Mesothelial cell of epicardium (in vitro differentiated cells): ENCODE measurements at places on chromosomes 3 and 15. TPM values are rescaled to one million over a fixed set of nuclear protein-coding genes. Genes with fewer than 3 reads are reported as not detected.

- no peak overlapping the region for H3K27ac ChIP-seq
- DNase-seq = peak; percentile 43
- H3K4me1 ChIP-seq = peaks cover 6% of the 10 kb centered on the region
- peaks cover 4% of the 10 kb centered on the region for H3K36me3 ChIP-seq
Observed at GRCh38 chr15:61364871-61365270, 135.8 kb upstream of the RORA start.

TGM5 gene
- not detected in 3 replicates for total RNA-seq

DNA sequence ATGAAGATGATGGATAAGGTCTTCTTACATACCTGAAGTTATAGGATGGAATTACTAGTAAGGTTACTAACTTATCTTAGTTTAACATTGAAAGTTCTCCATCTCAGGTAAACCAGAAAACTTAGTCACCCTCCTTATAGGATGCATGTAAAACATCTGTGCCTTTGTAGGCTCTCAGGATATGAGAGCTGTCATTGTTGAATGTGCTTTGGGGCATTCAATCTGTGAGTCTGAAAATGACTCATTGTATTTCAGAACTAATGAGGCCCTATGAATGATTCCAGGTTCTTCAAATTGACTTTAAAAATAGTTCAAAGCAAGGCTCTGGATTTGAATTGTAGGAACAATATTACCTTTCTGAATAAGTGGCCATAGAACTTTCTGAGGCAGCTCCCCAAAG lies 237.7 kb upstream of the AZI2 start:
- H3K4me3 ChIP-seq = no peak overlapping the region
- H3K4me1 ChIP-seq = no peaks in the 10 kb centered on the region
- no peak overlapping the region for H3K27ac ChIP-seq
- H3K27me3 ChIP-seq = peaks cover 9% of the 10 kb centered on the region
- DNase-seq = no peak
- no peaks in the 10 kb centered on the region for H3K36me3 ChIP-seq

DNA sequence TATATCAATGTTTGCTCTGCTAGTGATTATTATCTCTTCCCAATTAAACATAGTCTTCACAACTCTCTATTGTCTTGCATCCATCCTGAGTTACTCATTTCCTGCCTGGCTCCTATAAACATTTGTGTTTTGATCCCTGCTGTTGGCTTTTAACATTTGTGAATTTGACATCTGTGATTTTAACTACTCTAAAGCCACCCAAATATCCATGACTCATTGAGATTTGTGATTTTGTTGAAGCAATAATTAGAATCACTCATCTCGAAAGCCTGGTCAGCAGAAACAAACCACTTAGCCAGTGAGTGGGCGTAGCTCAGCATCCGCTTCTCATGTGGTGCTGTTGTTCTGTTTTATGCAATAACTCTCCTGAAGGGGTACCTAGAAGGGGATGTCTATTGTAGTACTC lies 174.3 kb upstream of the ZBTB20 start:
- no peaks in the 10 kb centered on the region for H3K4me1 ChIP-seq
- H3K27me3 ChIP-seq = peaks cover 1% of the 10 kb centered on the region
- no peak overlapping the region for H3K27ac ChIP-seq
- H3K4me3 ChIP-seq = no peak overlapping the region

DNA sequence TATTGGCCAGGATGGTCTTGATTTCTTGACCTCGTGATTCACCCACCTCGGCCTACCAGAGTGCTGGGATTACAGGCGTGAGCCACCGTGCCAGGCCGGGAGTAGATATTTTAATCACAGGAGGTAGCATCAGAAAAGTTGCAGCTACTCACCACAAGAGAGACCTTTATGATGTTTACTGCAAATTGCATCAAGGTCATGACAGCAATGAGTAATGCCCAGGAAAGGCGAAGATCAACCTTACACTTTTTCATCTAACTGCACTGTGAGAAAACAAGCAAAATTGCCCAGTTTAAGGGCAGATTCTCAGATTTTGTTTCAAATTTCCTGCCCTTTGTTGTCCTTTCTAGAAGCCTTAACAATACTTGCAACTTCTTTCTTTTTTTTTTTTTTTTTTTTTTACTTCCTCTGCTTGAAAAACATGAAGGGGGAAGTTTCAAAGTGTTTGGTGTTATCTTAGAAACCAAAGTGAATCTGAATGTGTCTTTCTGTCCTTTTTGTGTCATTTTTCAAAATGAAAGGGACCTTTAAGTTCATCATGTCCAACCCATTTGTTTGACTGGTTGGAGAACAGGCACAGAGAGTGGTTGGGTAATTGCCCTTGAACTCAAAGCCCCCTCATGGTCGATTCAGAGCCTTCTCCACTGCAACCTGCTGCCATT lies 25.0 kb downstream of the TGFBR2 start:
- no peaks in the 10 kb centered on the region for H3K27me3 ChIP-seq
- H3K36me3 ChIP-seq = peaks cover 3% of the 10 kb centered on the region
- H3K27ac ChIP-seq = no peak overlapping the region

GRCh38 chr3:135157045-135157740 lies 362.1 kb downstream of the EPHB1 start:
- H3K27ac ChIP-seq = no peak overlapping the region
- no peaks in the 10 kb centered on the region for H3K4me1 ChIP-seq
- no peak for DNase-seq
- peaks cover 8% of the 10 kb centered on the region for H3K27me3 ChIP-seq

GRCh38 chr3:39980058-39980457 lies 170.6 kb downstream of the MYRIP start:
- peaks cover 2% of the 10 kb centered on the region for H3K27me3 ChIP-seq

DNA sequence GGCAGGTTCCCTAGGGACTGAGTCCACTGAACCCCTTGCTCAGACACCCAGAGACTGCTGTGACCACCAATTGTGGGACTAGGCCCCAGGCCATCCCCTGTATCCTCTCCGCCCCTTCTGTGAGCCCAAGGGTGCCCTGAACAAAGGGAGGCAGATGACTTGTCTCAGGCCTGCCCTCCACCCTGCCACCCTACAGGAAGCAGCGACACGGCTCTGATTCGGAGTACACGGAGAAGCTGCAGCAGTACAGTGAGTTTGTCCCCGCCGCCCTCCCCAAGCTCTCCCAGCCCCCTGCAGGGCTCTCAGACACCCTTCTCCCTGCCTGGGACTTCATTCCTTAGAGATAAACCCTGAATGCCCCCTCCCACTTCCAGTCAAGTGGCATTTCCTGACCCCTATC lies 16.6 kb downstream of the EPHB3 start:
- no peak overlapping the region for H3K4me3 ChIP-seq
- H3K4me1 ChIP-seq = peaks cover 63% of the 10 kb centered on the region
- H3K27me3 ChIP-seq = no peaks in the 10 kb centered on the region
- H3K27ac ChIP-seq = peak overlapping the region; percentile 79
- peaks cover 32% of the 10 kb centered on the region for H3K36me3 ChIP-seq
- no peak for DNase-seq

VEPH1 gene
- 7.2 to 10.2 TPM (median 7.9 TPM) in 3 replicates for total RNA-seq

GRCh38 chr15:81516012-81516411 lies 142.0 kb upstream of the TMC3 start:
- DNase-seq = no peak
- peaks cover 3% of the 10 kb centered on the region for H3K4me1 ChIP-seq
- peaks cover 34% of the 10 kb centered on the region for H3K27me3 ChIP-seq
- H3K27ac ChIP-seq = no peak overlapping the region

DNA sequence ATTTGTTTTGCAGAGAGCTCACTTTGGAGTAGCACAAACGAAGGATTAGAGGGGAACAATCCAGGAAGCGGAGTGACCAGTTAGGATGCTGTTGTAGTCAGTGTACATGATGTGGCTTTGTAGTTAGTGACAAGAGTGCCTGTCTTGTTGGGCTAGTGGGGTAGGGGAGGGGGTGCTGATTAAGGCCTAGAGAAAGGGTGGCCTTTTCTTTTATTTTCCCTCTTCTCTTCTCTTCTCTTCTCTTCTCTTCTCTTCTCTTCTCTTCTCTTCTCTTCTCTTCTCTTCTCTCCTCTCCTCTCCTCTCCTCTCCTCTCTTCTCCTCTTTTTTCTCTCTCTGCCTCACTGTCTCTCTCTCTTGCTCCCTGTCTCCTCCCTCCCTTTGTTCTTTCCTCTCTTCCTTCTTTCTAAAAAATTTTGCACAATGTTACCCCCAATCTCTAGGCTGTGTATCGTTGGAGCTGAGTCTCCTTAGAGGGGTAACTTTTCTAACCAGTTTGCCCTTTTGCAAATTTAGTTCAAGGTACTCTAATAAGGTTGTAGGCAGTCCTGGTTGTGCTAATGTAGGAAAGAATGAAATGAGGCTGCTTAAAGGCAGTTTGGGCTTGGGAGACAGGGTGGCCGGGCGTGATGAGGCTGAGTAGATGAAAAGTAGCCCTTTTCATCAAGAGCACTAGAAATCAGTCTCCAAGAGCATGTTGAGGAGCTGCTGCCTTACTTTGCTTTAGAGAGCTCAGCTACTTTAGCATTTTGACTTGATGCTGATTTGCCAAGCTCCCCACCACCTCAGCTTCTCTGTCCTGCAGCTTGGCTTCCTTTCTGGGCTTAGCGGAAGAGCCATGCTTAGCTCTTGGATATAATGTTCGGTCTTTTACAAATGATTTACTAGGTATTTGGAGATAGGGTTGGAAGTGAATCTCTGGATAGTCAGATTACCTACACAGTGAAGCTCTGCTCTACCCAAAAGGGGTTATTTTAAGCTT lies 58.6 kb downstream of the SV2B start:
- no peak overlapping the region for H3K4me3 ChIP-seq
- no peak overlapping the region for H3K27ac ChIP-seq
- H3K36me3 ChIP-seq = no peaks in the 10 kb centered on the region

ACY1 gene
- 47.8 to 59.0 TPM (median 58.7 TPM) in 3 replicates for total RNA-seq

- no peak overlapping the region for H3K27ac ChIP-seq
- peaks cover under 1% of the 10 kb centered on the region for H3K36me3 ChIP-seq
- H3K4me1 ChIP-seq = peaks cover 4% of the 10 kb centered on the region
- H3K27me3 ChIP-seq = no peaks in the 10 kb centered on the region
Observed at GRCh38 chr15:63968700-63969099, 77.6 kb downstream of the DAPK2 start.

GRCh38 chr3:172704001-172704400 lies 6.9 kb downstream of the NCEH1 start:
- no peaks in the 10 kb centered on the region for H3K27me3 ChIP-seq
- H3K36me3 ChIP-seq = no peaks in the 10 kb centered on the region
- H3K4me1 ChIP-seq = no peaks in the 10 kb centered on the region
- H3K27ac ChIP-seq = no peak overlapping the region

GOLGA6L4 gene
- 10.9 to 13.7 TPM (median 12.2 TPM) in 3 replicates for total RNA-seq
